ENCODE measurements at places on chromosomes 2 and 18. TPM values are rescaled to one million over a fixed set of nuclear protein-coding genes. Genes with fewer than 3 reads are reported as not detected.

FHL2 gene
- polyA plus RNA-seq, result 52.4 TPM

CD226 gene
- polyA plus RNA-seq, result 0.89 TPM

DNA sequence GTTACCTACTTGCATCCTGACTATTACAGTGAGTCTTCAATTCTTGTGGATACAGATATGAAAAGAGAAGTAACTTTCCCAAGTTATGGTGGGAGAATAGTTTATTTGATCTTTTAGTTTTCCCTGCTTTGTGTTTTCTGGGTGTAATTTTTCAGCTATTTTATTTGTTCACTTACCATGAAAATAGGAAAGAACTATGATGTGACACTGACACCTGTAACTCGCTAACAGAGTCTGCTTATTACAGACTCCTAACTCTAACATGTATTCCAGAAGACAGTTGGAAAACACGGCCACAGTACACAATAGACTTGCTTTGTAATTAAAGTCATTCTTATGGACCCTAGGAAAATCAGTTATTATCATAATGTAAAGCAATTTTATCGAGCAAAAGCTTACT lies 323.2 kb downstream of the LRRTM1 start:
- no peak for DNase-seq

DNA sequence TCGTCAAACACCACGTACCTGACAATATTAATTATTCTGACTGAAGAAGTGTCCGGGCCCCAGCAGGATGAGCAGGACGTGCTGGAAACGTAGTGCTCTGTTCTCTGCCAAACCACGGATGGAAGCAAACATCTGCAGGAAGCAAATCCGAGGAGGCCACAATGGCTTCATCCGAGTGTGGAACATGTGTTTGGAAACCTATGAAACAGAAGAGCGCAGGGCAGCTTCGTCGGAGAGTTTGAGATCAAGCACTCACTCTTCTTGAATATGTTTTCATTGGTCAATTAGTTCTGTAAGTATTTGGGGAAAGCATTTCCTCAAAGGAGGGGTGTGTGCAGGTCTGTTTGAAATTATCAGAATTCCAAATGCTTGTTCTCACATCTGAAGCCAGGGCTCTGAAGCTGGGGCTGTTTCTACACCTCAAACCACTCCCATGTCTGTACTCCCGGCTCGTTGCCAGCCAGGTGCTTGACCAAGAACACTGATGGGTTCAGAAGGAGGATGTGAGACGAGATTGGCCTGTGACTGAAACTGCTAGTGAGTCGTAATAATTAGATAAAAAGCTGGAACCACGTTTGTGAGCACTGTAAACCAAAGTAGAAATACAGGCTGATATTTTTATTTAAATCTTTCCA lies 356.6 kb upstream of the SALL3 start:
- DNase-seq, result no peak

DNA sequence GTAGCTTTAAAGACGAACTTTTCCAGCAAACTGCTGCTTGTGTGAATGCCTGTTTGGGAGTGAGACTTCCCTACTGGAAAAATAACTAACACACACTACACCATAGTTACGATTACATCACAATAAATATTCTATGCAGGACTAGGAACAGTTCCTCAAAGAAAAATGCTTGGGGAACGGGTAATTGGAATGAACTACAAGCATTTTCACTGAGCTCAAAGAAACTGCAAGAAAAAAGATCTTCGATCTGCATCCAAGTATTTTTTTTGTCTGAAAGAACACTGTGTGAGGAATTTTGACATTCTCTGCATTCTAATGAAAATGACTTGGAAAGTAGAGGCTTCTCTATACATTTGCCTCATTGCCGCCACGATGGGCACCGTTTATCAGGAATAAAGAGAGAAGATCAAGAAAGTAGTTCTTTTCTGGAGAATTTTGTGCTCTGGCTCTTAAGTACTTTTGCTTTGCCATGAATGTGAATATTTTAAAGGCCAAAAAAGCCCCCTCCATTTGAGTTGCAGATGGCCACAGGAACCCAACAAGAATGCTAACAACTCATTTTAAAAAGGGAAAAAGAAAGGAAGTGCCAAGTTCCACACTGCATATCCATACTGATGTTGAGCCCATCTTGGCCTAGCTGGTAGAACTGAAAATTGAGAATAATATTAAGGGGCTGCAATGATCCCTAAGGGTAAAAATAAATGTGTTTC lies 13.6 kb downstream of the LYPD1 start:
- DNase-seq, result peak; percentile 63
